CD4-positive, alpha-beta T cell treated with Interleukin-17A for 1 hour (primary cell): ENCODE measurements at places on chromosomes 3 and 15.

- no peak for DNase-seq
These were observed 84.2 kb upstream of the IL12A start for GRCh38 chr3:159904455-159904854.

GRCh38 chr3:181326637-181327223 lies 337.2 kb upstream of the DNAJC19 start:
- peak; percentile 13 for DNase-seq

DNA sequence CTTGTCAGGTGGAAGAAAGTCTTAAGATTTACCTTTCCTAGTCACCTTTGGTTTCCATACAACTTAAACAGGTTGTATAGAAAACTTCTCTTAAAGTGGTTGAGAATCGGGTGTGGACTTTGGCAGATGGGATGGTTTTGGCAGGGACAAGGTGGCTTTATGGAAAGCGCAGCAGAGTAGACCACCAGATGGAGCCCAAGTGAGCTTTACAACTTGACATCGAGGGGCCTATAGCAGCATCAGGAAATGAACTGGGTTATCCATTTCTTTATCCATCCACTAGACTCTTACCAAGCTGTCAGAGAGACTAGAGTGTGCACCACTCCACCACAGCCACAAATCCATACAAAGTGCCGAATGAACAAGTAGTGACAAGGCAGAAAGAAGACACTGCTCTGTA lies 85.3 kb upstream of the MBNL1 start:
- DNase-seq: peak; percentile 72

DNA sequence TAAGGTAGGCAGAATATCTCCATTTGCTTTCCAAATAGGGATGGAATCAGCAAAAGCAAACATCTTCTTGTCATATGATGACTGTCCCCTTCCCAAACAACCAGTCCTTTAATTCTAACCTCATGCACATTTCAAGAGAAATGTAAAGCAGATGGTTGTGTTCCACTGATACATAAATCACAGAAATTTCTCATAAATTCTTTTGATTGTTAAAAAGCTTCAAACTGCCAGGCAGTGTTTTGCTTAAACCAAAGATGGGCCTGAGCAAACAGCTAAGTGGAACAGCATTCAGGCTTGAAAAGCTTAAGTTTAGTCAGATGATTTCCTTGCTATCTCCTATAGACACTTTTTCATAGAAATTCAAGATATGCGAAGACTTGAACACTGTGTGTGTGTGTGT lies 74.3 kb upstream of the SOX2 start:
- no peak for DNase-seq

DNA sequence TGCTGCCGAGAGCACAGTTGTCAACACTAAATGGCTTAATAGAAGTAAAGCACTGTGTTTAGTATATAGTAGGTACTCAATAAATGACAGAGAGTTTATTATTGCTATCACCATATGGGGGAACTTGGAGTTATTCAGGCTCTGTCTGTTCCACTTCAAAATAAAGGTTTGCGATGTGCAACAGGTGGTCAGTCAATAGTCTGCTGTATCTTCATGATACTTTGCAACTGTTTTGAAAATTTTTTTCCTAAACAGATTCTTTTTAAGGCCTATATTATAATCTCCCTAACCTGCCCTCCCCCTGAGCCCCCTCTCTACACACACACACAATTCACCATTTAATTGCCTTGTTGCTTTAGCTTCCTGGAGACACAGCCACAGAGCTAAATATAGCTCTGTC lies 164.7 kb upstream of the NR2F2 start:
- no peak for DNase-seq

GRCh38 chr3:56860939-56861338 lies 59.2 kb upstream of the ARHGEF3 start:
- DNase-seq: peak; percentile 6

GRCh38 chr3:10376353-10376752 lies 55.4 kb upstream of the SEC13 start:
- DNase-seq: no peak

- DNase-seq: no peak
These were observed 68.0 kb upstream of the WNT7A start for GRCh38 chr3:13947912-13948311.

- no peak for DNase-seq
These were observed 410.5 kb upstream of the CADM2 start for GRCh38 chr3:84547971-84548970.

DNA sequence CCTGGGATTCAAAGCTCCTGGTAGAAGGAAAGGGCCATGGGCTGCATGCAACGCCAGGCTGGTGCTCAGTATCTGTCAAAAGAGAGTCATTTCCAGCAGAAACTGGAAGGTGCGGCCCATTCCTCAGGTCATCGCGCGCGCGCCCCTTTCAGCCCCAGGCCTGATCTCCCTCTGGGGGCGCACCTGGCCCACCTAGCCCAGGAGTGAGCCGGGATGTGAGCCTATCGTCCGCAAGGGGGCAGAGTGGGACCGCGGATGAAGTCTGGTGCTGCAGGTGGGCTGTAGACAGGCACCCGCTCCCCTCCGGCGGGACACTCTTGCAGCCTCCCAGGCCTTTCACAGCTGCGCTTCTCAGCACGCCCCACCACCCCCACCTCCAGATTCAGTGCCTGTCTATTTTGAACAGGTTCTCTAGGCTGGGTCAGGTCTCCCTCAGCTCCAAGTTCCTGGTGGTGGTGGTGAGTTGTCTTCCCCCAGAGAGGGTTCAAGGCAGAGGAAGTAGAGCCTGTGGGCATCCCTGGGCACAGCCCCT lies 5.8 kb upstream of the RPL29 start:
- DNase-seq: peak; percentile 89

DNA sequence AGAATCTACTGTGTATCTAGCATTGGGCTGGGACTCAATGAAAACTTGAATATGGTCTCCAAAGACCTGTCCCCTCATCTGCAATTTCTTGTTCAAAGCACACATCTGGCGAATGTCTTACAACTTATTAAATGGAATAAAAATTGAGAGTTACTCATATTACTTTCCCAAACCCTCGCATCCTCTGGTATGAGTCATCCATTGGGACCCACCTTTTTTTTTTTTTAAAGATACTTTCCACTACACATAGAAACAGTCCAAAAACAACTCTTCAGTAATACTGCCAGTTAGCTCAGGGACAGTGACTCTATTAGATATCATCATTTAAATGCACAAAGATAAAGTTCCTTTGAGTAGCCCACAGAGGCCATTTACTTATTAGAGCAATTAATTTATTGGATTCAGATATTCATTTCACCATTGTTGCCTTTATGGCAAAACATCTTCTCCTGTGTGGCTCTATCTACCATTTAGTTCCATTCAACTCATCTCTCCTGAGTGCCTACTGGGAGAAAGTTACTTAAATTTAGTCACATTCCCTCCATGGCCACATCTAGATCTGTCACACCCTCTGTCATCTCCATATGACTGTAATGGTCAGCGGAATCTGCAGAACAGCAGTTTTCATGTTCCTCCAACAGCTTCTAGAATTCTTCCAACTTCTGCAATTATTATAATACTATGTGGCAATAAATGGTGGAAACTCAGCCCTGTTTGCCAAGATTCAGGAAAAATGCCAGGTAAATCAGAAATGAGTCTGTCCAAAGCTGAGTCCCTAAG lies 77.9 kb upstream of the ARHGEF3 start:
- no peak for DNase-seq

DNA sequence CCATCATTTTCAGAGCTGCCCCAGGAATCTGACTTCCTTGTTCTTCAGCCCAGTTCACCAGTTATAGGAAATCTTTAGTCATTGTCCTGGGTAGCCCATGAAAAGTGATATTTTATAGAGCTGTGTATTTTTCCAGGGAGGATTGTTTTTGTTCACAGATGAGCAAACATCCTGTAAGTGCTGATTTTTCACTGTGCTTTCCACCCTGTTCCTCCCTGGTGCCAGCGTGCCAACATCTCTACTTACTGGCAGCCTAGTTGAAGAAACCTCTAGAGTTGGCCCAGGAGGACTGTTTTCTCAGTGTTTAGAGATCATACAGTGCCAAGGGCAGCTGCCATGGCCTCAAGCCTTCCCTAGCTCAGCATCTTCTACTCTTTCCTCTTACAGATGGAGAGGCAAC lies 41.3 kb downstream of the ST6GAL1 start:
- DNase-seq: no peak

- no peak for DNase-seq
These were observed 12.5 kb downstream of the PML start for GRCh38 chr15:74006774-74007639.

DNA sequence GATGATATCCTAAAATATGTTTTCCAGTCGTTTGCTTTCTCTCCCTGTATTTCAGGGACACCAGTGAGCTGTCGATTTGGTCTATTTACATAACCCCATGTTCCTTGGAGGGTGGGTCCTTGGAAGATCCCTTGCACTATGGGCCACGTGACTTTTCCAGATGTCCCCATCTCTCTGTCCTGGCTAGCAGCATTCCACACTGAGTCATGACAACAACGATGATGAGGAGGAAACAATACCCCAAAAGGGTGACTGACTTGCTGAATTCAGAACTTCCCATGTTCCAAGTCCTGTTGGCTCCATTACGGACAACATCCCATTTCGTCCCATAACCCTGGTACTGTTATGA lies 134.3 kb downstream of the NSMCE3 start:
- no peak for DNase-seq

GRCh38 chr3:179016979-179017670 lies 54.5 kb downstream of the ZMAT3 start:
- DNase-seq: peak; percentile 24

GRCh38 chr15:67501836-67502461 lies 19.0 kb upstream of the C15orf61 start:
- no peak for DNase-seq

DNA sequence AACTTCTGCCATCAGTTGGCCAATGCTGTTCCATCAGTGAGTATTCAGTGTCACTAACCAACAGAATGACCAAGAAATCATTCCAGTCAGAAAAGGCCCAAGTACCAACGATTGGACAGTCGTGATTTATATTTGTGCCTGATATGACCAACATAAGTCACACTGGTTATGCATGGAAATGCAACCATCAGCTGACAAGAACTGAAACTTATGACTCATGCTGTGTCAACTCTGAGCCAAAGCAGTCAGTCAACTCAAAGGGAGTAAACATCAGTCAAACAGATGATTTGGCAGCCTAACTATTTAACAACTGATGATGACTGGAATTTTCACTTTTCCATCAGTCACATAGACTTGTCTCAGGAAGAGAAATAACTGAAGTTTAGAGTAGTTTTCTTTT lies 142.4 kb downstream of the ANXA2 start:
- DNase-seq: peak; percentile 2

DNA sequence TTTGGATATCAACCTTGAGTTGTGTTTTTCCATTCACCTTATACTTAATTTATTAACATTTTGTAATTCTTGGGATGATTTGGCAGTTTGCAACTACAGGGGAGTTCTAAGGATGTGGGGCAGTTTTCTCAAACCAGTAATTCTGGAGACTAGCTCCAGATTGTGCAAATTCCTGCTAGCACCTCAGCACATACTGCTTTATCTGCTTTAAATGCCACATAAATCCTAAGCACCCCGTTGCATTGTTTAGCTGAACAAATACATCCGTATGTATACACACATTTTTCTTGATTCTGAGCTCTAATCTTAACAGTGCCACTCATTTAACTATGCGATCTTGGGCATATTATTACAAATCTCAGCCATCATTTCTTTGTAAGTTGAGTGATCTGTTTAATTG lies 16.9 kb upstream of the UTS2B start:
- DNase-seq: no peak

DNA sequence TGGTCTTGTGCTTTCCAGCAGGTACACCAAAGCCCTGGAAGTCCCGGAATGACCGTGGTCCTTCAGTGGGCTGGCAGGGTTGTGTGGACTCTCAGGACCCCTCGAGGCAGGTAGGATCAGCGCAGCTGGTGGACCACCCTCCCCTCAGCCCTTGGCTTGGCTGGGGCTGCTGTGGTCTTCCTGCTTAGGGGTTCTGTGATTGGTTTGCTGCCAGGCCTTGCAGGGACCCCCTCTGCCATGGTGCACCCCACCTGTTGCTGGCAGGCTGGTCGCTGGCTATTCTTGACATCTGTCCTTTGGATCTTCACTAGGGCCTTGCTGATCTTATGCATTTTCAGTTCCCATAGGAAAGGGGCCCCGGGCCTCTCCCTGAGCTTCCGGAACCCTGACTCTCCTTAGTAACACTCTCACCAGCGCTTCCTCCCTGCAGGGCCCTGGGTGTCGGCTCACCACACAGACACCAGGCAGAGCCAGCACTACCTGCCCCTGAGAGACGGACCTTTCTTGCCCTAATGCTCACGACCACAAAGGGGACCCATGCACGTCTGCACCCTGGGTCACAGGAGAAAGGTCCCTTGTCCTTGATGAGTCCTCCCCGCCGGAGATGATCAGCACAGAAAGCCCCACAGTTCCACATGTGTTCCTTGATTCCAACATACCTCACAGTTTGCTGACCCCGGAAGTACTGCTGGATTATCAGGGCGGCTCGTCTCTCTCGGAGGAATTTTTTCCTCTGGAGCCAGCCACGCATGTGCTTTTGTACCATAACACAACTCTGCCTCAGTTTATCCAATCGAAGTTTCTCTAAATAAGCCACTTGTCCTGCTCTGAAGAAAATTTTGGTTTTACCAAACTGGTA lies 51.7 kb downstream of the MYO5C start:
- DNase-seq: no peak

- DNase-seq: peak; percentile 16
These were observed 1.0 kb upstream of the IGF2BP2 start for GRCh38 chr3:185825639-185826481.

DNA sequence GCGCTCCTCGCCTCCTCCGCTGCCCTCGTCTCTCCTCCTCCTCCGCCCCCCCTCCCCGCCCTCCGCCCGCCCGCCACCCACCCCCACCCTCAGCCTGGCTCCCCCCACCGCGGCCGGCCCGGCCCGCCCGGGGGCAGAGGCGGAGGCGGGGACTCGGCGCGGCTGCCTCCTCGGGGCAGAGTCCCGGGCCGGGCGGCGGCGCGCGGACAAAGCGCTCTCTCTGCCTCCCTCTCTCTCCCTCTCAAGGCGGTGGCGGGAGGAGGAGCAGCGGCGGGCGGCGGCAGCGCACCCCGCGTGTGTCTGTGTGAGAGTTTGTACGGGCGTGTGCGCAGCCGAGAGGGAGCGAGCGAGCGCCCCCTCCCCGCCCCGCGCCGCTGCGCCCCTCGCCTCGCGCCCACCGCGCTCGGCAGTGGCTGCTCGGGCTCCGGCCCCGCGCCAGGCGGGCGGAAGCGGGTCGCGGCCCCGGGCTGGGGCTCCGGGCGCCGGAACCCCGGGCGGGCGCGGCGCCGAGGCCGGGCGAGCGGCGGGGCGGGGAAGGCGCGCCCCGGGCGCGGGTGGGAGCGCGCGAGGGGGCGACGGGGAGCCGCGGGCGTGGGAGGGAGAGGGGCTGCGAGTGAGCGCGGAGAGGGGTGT lies at the start of gene IGF2BP2:
Gene IGF2BP2, minus strand, starts transcription at position 37 of the 633 bp plus-strand sequence. CDS start 82 bp downstream, outside the sequence.
- DNase-seq: peak; percentile 39
